ENCODE measurements at places on chromosomes 4 and X.
A peak's percentile ranks its signal among the peaks of the same experiment; 100 is the strongest.

DNA sequence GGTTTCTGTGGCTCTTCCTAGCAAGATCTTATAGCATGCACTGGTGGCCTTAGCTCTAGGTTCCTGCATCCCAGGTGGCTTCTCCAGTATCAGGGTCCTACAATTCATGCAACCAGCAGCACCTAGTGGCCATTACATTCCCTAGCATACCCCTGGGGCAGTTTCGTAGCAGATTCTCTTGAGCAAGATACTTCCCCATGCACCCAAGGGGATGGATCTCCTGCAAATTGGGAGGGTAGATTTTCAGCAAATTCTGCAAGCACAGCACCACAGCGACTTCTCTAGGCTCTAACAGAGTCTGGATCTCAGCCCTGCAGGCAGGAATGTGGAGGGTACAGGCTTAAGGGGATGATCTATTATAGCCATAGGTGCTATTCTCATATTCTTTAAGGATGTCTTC is 13.1 kb upstream of the SLC9B1 start:
- peak; percentile 81 for DNase-seq

- no peak for DNase-seq
Observed at GRCh38 chr4:158033416-158034120, 139.3 kb downstream of the GASK1B start.

- DNase-seq = no peak
Observed at GRCh38 chr4:182789529-182789928, 127.7 kb downstream of the DCTD start.

DNA sequence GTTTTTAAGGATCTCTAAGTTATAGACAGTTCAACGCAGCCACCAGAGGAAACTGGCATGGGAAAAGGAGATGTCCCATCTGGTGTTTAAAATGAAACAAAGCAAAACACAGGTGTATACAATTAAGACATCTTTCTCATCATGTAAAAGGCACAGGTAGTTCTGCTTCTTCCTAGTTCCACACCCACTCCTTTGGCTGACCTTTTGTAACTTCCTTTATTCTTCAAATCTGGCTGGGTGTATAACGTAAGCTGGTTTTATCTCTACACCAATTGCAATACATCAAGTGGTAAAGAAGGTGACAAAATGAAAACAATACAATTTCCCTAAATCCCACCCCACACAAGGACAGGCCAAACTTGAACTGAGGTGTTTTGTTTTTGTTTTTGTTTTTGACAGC is 27.3 kb upstream of the FBXW7 start:
- no peak for DNase-seq

GRCh38 chrX:125298871-125299270 is 20.8 kb upstream of the TEX13C start:
- DNase-seq = no peak

GRCh38 chr4:38284294-38285030 is 324.3 kb downstream of the PTTG2 start:
- DNase-seq = no peak
